Left ventricle myocardium superior (tissue), 1 donor: ENCODE measurements at places on chromosomes 1 and 21. TPM values are rescaled to one million over a fixed set of nuclear protein-coding genes. Genes with fewer than 3 reads are reported as not detected.

GRCh38 chr1:12314333-12314903 is 84.6 kb downstream of the VPS13D start:
- DNase-seq = no peak

DNA sequence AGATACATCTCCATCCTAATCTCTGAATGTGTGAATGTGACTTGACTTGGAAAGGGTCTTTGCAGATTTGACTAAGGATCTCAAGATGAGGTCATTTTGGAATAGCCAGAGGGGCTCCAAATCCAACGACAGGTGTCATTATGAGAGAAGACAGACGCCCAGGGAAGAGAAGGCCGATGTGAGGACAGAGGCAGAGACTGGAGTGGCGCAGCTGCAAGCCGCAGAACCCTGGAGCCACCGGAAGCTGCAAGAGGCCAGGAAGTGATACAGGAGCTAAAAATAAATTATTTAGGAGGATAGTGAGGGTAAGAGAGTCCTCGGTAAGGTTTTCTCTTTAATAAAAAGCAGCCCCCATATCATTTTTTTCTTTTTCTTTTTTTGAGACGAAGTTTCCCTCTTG is 9.7 kb upstream of the AADACL4 start:
- no peak for DNase-seq

- no peak for DNase-seq
These were observed 73.9 kb downstream of the KCNJ6 start for GRCh38 chr21:37842163-37842919.

- DNase-seq = no peak
These were observed 14.4 kb downstream of the C1orf159 start for GRCh38 chr1:1101503-1101902.

DNA sequence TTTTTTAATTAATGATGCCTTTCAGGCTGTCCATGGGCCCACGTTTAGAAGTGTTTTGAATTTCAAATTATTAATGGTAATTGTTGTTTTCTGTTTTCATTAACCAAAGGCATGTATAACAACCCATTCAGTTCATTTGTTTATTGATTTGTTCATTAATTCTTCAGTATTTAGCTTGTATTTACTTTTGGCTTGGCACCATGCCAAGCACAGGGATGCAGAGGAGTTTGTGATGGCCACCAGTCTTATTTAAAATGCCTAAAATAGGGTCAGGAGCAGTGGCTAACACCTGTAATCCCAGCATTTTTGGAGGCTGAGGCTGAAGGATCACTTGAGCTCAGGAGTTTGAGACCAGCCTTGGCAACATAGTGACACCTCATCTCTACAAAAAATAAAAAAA is 75.3 kb downstream of the ROR1 start:
- DNase-seq = no peak

- DNase-seq = no peak
These were observed 6.3 kb upstream of the TTC34 start for GRCh38 chr1:2807678-2808385.

GRCh38 chr1:98051065-98051675 is 130.3 kb upstream of the DPYD start:
- peak; percentile 48 for DNase-seq

- DNase-seq = no peak
These were observed 140.1 kb downstream of the TGFBR3 start for GRCh38 chr1:91745640-91746373.

DNA sequence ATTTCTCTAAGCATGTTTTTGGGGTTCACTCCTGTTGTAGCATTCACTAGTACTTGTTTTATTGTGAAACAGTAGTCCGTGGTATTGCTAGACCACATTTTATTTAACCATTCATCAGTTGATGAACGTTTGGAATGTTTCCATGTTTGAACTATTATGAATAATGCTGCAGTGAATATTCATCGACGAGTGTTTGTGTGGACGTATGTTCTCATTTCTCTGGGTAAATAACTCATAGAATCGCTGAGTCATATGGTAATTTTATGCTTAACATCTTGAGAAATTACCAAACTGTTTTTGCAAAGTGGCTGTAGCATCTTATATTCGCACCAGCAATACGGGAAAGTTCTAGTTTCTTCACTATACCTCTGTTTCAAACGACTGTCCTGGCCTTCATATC is 28.0 kb upstream of the KAZN start:
- no peak for DNase-seq

DNA sequence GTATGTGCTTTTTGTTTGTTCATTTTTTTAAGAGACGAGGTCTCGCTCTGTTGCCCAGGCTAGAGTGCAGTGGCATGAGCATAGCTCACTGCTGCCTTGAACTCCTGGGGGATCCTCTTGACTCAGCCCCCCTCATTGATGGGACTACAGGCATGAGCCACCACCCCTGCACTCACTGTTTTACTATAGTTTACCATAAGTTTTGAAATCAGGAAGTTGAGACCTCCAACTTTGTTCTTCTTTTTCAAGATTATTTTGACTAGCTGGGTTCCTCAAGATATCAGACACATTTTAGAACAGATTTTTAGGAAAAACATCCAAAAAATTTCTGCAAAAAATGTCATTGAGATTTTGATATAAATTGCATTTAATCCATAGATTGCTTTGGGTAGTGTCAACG is 120.4 kb upstream of the FGGY start:
- DNase-seq = no peak

GRCh38 chr1:29599826-29600225 is 363.5 kb downstream of the PTPRU start:
- DNase-seq = no peak

- DNase-seq = no peak
These were observed 13.1 kb downstream of the SDCCAG8 start for GRCh38 chr1:243268751-243269460.

DNA sequence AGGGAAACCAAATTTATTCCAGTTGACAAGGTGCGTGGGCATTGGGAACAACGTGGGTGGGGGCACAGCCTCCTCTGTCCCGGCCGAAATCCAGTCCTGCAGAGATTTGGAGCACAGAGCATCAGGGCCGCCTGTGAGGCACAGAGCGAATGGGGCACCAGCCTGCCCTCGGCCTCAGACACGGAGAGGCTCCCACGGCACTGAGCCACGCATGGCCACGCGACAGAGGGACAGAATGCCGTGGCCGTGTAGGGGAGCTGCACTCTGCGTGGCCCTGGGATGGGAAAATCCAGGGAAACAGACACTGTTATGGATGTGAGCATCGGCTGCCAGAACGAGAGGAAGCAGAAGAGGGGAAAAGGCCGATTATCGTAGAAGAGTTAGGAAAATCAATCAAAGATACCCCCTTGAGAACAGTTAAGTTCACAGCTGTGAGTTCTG is 13.5 kb upstream of the C1orf159 start:
- DNase-seq = no peak

DNA sequence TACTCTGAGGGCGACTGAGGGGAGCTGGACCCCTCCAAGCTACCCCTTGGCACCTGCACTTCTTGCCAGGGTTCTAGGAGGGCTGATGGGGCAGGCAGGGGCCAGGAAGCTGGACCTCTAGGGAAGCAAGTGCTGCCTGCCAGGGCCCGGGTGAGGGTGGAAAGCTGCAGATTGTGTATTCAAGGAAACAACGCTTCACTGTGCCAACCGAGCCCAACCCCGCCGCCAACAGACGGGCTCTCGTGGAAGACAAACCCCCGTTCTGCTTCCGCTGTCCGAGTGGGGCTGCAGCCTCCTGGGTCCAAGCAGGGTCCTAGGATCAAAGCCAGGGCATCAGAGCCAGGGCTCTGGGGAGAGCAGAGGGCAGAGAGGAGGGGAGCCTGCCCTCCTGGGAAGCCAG is 3.2 kb downstream of the EFHD2 start:
- DNase-seq = no peak

DNA sequence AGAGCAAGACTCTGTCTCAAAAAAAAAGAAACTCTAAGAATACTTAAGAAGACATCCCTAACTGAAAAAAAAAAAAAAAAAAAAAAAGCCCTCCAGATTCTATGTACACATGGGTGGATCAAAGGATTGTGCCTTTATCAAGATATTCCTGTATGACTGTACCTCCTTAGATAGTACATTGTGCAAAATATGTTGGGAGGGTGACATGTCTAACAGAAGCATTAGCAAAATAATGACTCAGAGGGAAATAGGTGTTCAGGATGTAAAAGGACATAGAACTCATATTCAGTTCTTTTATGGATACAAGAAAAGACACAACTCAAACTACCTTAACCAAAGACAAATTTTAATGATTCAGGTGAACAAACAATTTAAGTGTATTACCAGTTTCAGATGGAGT is 269.8 kb upstream of the KAZN start:
- DNase-seq = no peak

DNA sequence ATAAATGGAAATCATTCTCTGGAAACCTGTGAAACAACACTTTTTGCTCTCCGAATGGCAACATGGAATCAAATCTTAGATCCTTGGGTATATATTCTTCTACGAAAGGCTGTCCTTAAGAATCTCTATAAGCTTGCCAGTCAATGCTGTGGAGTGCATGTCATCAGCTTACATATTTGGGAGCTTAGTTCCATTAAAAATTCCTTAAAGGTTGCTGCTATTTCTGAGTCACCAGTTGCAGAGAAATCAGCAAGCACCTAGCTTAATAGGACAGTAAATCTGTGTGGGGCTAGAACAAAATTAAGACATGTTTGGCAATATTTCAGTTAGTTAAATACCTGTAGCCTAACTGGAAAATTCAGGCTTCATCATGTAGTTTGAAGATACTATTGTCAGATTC is 45.7 kb downstream of the PTGFR start:
- DNase-seq = no peak

DNA sequence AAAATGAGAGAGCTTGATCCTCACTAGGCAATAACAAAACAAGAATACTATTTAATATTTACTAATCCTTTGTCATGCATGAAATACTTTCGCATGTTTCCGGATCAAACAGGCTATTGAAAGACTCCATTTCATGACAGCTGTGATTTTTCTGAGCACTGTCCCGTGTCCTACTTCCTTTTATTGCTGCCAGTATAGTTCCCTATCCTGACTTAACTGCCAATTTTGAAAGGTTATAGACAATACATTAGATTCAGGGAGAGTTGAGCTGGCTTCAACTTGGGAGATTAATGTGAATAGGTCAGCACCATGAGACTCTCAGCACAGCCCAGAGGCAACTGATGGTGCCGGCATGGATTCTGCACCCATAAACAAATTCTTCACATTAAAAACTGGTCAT is 225.8 kb downstream of the VAV3 start:
- no peak for DNase-seq

DNA sequence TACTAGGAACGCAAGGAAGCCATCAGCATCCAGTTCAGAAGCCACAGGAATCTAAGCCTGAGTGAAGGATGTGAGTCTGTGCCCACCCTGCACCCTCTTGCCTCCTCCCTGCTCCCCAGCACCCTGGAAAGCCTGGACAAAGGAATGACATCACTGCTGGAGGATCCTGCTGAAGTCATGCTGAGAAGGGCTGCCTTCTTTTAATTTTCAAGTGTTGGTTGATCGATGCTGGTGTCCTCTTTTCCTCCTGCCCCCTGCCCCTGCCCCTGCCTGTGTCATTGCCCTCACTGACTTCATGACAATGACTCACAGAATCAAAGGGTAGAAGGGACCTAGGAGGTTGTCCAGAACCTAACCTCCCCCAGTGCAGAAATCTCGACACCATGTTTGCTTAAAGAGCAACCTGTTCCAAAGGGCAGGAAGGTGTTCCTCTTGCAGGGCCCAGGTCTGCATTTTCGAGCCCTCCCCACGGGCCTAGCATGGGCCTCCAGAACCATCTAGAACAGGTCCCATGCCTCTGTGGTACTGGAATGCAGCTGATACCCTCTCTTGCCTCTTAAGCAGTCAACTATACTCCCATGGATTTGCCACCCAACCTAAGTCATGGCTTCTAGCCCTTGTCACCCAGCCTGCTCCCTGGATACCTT is 9.6 kb downstream of the DHRS3 start:
- DNase-seq = no peak

- no peak for DNase-seq
These were observed 407.4 kb downstream of the NTNG1 start for GRCh38 chr1:107548276-107548675.

DNA sequence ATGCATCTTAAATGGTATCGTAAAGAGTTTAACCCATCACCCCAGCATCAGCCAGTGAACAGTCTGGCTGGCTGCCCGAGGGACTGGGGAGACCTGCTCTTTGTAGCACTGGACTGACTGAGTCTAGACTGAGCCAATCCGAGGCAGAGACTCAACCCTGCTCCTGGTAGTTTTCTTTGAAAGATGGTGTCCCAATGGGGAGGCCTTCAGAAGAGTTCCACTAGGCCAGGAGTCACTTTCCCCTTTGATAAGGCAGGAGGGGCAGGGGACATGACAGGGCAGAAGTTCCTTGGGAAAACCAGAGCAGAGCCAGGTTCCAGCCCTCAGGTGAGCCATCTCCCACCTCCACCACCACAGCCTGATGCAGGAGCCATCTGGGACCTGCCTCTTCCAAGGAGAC is 203.5 kb downstream of the CAMTA1 start:
- no peak for DNase-seq

DNA sequence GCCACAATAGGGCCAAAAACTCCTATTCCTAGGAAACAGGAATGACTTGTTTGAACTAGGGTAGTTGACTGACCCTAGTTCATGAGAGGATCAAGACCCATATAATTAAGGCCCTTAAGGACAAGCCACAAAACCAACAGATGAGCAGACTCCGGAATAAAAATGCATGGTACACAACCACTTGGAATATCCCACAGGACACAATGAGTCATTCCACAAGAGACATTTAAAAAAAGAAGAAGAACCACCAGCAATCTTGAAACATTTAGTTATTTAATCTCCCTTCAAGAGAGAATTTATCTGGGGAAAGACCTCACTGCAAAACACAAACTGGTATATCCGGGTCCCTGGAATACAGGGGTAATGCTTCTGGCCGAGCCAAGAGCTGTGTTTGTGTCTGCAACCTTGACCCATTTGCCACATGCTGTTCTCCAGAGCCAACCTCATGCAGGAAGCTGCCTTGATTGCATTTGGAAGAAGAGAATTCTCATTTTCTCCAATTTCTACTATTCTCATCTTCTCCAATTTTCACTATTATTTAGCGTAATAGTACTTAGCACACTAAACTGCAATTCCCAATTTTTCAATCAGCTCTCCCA is 135.5 kb downstream of the TGFBR3 start:
- no peak for DNase-seq

DNA sequence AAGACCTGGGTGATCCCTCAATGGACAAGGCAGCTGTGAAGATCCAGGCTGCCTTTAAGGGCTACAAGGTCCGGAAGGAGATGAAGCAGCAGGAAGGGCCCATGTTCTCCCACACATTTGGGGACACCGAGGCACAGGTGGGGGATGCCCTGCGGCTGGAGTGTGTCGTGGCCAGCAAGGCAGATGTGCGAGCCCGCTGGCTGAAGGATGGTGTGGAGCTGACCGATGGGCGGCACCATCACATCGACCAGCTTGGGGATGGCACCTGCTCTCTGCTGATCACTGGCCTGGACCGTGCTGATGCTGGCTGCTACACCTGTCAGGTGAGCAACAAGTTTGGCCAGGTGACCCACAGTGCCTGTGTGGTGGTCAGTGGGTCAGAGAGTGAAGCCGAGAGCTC is 85.2 kb downstream of the TRIM11 start:
- peak; percentile 20 for DNase-seq

- DNase-seq = no peak
These were observed 365.9 kb downstream of the COL11A1 start for GRCh38 chr1:102742426-102742825.

GRCh38 chr1:68751723-68752122 is 254.8 kb upstream of the DEPDC1 start:
- no peak for DNase-seq

CFAP74 gene
- not detected for total RNA-seq

KRTAP12-2 gene
- not detected for total RNA-seq

TSTD1 gene
- total RNA-seq = 15.4 TPM

LEMD1 gene
- total RNA-seq = not detected

ELOVL1 gene
- 30.2 TPM for total RNA-seq
